ENCODE measurements at places on chromosomes 5 and 9. TPM values are rescaled to one million over a fixed set of nuclear protein-coding genes. Genes with fewer than 3 reads are reported as not detected.

PCDHGA6 gene
- polyA plus RNA-seq, result 2.1 TPM

PSIP1 gene
- 58.0 TPM for polyA plus RNA-seq

PCDHB3 gene
- polyA plus RNA-seq, result 0.23 TPM

- no peak for DNase-seq
These were observed 71.1 kb upstream of the LRRTM2 start for GRCh38 chr5:138946241-138946623.

DNA sequence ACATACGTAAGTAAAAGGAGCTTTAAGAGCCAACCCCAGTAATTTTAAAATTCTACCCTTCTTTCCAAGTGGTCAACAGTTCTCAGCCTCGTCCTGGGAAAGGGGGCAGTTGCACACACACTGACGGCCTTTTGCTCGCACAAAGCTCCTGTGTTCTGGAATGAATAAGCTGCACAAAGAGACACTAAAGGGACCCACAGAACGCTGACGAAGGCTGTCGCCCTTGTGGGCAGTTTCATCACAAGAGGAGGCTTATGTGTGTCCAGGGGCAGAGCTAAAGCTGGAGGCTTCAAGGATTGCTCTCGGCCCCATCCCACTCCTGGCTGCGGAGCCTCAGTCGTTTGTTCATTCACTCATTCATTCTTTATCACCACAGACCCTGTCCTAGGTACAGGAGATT, 67.0 kb upstream of the NEK6 start:
- DNase-seq, result no peak

GRCh38 chr5:50978924-50979323, 312.5 kb downstream of the PARP8 start:
- DNase-seq, result no peak

DNA sequence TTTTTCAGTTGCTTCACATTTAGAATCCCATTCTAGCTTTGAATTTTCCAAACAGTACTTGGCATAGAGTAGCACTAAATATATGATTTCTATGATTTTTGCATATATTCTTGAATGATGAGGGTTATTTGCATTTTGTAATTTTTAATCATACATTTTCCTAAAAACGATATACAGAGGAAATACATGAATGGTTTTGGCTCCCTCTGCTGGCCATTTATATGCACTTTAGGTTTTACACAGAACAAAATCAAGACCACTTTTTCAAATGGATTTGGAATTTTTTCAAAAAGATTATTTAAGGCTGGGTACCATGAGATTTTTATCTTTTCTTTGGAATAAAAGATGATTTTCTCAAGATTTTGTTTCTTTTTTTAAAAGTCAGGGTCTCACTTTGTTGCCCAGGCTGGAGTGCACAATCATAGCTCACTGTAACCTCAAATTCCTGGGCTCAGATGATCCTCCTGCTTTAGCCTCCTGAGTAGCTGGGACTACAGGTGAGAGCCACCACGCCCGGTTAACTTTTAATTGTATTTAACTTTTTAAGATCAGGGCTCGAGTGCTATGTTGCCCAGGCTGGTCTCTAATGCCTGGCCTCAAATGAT, 16.7 kb upstream of the COMMD10 start:
- peak; percentile 75 for DNase-seq
